ENCODE measurements at places on chromosomes 1 and 21.

DNA sequence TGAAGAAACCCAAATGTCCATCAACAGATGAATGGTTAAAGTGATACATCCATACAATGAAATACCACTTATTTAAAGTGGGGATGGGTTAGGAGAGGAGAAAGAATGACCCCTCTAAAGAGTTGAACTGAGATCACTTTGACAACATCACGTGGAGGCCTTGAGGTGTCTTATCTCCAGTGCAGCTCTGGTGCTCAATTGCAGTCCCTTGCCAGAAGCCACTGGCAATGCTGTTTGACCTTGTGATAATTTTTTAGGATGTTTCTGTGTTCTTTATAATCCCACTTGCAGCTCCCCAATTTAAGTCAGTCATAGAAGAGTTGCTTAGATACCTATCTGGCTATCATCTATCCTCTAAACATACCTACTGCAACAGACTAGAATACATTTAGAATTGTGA, 167.6 kb downstream of the ZNF648 start:
- DNase-seq = no peak

GRCh38 chr1:6827630-6828165, 42.4 kb downstream of the CAMTA1 start:
- DNase-seq = no peak

- DNase-seq = peak; percentile 14
Measured at GRCh38 chr1:100734676-100735075, 15.1 kb downstream of the VCAM1 start.

DNA sequence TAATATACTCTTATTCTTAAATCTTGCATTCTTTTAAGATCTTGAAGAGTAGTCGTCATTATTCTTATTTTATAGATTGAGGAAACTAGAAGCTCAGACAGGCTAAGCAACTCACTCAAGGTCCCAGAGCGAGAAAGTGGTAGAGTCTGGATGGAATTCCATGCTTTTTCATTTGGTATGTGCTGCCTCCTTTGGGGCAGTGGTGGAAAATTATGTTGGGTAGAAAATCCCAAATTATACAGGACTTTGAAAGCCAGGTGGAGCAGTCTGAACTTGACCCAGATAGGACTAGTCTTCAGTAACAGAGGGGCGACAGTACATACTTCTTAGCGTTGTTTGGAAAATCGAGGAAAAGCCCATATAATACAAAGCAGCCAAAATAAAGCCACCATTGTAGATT, 205.6 kb downstream of the ATG4C start:
- no peak for DNase-seq

DNA sequence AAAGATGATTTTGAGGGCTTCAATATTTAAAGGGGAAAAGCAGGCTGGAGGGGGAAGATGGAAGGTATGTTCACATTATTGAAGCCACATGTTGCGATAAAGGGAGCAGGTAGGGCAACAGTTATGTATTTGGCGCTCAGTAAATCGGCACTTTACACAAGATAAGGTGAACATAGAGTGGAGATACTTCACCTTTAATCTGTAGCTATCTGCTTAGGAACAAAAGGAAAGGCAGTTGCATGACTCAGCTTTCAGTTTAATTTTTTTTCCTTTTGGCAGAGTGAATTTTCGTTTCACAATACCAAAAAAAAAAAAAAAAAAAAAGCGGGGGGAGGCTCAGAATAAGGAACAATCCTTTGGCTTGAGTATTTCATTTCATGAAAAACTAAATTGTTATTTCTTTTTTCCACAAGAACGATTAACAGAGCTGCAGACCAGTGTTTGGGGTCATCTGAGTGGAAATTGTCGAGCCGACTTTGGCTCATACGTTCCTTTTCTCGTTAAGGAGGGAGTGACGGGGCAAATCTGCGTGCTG, 1.1 kb upstream of the COQ8A start:
- no peak for DNase-seq

- DNase-seq = no peak
Measured at GRCh38 chr1:156801409-156802121, 15.1 kb downstream of the SH2D2A start.

GRCh38 chr1:1360506-1361169, 2.3 kb upstream of the MXRA8 start:
- peak; percentile 95 for DNase-seq

DNA sequence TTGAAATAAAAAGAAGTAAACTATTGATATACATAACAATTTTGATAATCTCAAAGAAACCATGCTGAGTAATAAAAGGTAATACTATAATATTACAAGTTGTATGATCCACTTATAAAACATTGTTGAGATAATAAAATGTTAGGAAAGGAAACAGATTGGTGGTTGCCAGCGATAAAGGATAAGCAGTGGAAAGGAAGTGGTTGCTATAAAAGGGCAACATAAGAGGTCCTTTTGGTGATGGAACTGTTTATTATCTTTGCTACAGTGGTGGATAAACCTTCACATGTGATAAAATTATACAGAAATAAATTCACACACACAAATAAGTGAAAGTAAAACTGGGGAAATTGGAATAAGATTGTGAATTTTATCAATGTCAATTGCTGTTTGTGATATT, 15.1 kb downstream of the OR6F1 start:
- DNase-seq = no peak

GRCh38 chr1:94646786-94647555, 105.4 kb upstream of the F3 start:
- DNase-seq = no peak

DNA sequence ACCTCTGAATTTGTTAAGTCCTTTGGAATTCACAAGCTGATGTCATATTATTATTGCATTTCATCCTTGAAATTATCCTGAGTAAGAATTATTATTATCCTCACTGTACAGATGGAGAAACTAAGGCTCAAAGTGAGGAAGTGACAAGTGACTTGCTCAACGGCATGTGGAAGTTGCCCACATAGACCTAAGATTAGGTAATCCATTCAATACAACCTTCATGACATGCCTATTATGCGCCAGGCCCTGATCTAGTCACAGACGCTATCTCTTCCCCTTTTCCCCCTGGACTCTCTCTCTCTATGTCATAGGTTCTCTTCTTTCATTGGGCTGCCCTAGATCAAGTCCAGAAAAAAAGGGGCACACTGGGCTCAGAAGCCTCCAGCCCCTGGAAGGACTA, 84.9 kb upstream of the KCNK2 start:
- no peak for DNase-seq

DNA sequence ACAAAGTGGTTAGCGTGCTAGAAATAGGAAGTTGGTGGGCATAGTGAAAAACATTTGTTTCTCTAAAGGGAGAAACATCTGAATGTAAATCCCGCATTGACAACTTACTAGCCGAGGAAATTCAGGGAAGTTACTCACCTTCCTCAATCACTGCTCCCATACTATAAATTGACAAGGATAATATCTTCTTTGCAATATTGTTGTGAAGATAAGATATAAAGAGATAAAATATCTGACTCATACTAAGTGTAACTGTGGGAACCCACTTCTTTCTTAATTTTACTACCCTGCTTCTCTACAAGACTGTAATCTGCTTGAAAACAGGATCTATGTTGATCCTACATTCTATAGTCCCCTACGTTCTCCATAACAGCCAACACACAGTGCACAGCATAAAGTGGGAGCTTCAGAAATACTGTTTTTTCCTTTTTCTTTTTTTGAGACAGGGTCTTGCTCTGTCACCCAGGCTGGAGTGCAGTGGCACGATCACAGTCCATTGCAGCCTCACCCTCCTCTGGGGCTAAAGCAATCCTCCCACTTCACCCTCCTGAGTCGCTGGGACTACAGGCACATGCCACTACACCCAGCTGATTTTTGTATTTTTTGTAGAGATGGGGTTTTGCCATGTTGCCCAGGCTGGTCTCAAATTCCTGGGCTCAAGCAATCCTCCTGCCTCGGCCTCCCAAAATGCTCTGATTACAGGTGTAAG, 57.4 kb upstream of the C1orf21 start:
- DNase-seq = no peak

GRCh38 chr1:219659684-219660083, 46.8 kb upstream of the ZC3H11B start:
- peak; percentile 7 for DNase-seq

- no peak for DNase-seq
Measured at GRCh38 chr1:109630081-109630897, 10.7 kb downstream of the AMPD2 start.

DNA sequence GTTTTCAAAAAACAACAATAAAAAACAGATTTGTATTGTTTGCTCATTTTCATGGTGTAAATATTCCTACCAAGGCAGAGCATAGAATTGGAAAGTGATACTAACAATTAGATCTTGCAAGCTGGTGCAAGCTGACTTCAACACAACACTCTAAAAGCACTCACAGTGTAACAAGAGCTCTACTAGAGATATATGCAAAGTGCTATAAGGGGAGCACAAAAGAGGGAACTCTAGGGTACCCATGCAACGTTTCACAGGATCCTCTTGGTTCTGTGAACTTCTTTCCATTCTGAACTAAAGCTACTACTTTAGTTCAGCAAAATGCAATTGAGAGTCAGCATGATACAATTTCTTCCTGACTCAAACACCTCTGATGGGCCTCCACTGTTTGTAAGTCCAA, 78.3 kb downstream of the ATP1B1 start:
- no peak for DNase-seq

DNA sequence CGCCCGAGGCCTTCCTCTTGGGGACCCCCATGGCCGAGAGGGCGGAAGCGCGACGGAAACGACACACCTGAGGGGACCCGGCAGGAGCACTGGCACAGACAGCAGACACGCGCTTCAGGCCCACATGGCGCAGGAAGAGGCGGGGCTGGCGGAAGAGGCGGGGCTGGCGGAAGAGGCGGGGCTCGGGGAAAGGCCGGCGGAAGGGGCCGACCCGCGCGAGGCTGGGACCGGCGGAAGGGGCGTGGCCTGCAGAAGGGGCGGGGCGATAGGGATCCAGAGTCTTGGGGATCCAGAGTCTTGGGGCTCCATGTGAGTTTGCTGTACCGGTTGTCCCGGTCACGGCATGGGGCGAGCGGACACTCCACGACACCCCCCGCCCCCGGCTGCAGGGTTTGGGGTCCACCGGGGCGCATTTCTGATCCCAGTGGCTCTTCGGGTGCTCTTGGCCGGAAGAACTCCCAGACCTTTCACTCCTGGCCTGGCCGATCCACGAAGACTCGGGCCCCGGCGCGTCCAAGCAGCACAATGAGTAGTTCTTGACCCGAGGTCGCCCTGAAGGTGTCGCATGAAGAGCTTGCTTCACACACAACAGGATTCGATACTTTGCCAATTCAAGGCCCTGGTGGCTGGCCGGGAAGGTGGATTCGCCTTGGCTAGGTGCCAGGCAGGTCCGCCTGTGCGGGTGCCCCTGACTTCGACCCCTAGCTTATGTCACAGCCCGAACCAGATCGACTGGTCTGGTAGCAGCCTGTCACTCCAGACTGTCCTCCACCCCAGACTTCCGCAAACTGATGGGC, at the start of gene URB1:
Gene URB1, minus strand, starts transcription at position 133 of the 797 bp plus-strand sequence. Its CDS starts 102 bp downstream, at position 31.
- peak; percentile 95 for DNase-seq

- peak; percentile 12 for DNase-seq
Measured at GRCh38 chr21:25496825-25497482, 110.3 kb downstream of the MRPL39 start.

DNA sequence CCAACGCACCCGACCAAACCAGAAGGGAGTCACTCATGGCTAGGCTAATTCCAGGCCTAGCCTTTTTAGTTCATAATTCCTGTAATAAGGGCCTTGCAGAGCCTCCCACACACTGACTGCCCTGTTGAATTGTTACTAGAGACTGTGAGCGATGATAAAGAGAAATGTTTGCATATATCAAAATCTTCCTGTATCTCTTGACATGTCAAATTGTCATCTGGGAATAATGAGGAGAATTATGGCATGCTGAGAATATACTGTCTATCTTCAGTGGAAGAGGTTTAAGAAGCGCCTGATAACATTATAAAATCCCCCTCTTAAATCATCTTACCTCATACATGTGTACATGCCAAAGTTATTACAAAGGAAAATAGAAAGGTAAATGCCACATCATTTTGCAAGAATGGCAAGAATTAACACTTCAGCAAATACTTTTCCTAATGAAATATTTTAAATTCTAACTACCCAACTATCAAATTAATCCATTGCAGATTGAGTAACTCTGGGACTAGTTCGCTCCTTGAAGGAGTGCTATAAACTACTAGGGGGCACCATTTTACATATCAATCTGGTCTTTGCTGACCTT, 144.1 kb downstream of the CENPF start:
- DNase-seq = no peak

DNA sequence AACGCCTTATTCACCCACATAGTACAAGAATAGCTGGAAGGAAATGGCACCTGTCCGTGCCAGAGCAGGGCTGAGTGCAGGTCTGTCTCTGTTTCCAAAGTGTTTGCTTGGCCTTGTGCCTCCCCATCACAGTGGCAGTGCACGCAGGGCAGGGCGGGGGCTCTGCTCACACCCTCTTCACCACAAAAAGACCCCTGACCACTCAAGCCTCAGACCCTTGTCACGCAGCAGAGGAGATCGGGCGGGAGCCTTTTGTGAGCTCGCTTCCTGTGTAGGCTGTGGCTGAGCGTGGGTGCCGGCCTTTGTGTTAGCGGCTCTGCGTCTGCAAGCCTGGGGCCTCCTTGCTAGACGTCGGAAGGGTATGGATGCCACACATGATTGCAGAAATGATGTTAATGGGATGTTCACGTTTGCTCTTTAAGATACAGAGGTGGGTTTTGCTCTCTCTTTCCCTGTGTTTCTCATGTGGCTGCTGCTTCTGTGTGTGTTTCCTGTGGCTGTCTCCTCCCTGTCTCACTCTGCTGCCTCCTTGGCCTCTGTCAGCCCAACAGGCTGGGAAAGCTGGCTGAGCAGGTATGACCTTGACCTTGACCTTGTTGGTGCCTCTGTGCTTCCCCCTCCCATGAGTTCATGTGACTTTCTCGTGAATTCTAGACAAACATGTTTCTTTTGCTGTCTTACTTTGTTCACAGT, 45.4 kb downstream of the S100B start:
- no peak for DNase-seq

GRCh38 chr1:7292036-7292681, 478.9 kb upstream of the VAMP3 start:
- no peak for DNase-seq

DNA sequence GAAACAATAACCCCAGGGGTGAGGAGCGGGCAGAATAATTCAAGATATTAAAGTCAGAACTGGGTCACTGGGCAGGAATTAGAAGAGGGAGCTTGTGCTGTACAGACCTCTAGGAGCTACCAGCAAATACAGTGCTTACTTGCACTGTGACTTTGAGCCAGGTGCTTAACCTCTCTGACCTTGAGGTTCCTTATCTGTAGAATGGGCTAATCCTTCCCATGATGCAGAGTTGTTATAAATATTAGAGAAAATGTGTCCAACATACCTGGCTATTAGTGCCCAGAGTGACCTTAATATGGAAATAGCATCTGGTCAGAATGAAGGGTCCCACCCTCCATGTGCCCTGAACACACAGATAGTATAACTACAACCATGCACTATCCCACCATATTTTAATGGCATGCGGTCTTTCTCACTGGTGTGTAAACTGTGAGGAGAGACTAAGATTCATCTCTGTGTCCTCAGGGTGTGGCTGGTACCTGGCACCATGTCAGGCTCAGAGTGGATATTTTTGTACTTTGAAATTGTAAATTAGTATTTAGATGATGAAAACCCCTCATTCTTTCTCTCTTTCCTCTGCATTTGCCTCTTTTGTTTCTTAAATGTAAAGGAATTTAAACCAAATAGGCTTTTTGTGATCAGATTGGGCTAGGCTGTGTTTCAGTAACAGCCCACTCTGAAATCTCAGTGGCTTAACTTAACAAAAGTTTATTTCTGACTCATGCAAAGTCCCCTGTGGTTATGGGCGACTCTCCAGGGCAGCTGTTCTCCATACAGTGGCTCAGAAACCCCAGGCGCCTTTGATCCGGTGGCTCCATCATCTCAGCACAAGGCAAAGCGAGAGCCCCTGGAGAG, 60.0 kb upstream of the ROR1 start:
- DNase-seq = peak; percentile 66

GRCh38 chr1:88768816-88769215, 84.7 kb downstream of the PKN2 start:
- no peak for DNase-seq
